ENCODE measurements at places on chromosomes 7 and 10. TPM values are rescaled to one million over a fixed set of nuclear protein-coding genes. Genes with fewer than 3 reads are reported as not detected.

The NME8 gene
- total RNA-seq: not detected

The MALRD1 gene
- not detected for total RNA-seq

The CFAP70 gene
- total RNA-seq: 2.0 TPM

The INA gene
- total RNA-seq: not detected

The CHN2 gene
- 7.2 TPM for total RNA-seq

GRCh38 chr10:52283174-52283573 is 30.9 kb upstream of the DKK1 start:
- no peaks in the 10 kb centered on the region for H3K36me3 ChIP-seq
- H3K4me1 ChIP-seq: no peaks in the 10 kb centered on the region
- no peaks in the 10 kb centered on the region for H3K27me3 ChIP-seq
- H3K4me3 ChIP-seq: no peak overlapping the region
- no peak for DNase-seq

DNA sequence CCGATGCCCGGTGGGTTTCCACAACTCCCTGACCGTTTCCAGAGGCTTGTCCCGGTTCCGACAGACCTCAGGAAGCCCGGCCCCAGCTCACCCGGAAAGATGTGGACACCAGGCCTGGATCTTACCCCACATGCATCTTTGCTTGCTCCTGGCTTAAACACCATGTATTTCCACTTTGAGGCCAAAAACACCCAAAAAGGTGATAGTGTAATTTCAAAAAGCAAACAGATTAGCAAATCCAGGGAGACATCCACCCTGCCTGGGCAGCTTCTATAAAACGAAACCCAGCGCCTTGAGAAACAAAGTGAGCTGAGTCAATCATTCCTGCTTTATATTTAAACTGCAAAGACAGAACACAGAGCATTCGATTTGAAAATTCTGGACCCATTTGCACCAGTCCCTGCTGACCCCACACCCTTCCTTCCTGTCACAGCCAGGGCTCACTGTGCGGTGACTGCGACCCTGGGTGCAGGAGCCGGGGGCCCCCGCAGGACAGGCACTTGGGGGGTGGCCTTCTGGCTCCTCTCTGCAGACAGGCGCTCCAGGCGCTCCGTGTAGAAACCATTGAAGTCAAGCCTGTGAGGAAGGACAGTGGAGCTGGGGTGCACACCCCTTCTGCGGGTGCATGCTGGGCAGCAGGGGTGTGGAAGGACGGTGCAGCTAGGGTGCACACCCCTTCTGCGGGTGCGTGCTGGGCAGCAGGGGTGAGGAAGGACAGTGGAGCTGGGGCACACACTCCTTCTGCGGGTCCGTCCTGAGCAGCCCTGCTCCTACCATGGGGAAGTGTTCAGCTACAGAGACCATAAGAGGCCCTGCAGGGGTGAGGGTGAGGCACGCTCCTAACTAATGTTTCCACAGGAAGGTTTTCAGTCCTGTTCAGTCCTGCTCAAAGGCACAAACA is 2.9 kb upstream of the ADAM8 start:
- peaks cover 5% of the 10 kb centered on the region for H3K36me3 ChIP-seq
- DNase-seq: no peak
- peaks cover 23% of the 10 kb centered on the region for H3K4me1 ChIP-seq
- H3K27ac ChIP-seq: no peak overlapping the region
- no peaks in the 10 kb centered on the region for H3K27me3 ChIP-seq

GRCh38 chr7:92809760-92810573 is 26.4 kb downstream of the CDK6 start:
- peak; percentile 32 for DNase-seq
- peaks cover 49% of the 10 kb centered on the region for H3K4me1 ChIP-seq
- peak overlapping the region; percentile 57 for H3K4me3 ChIP-seq
- no peaks in the 10 kb centered on the region for H3K27me3 ChIP-seq
- peaks cover 40% of the 10 kb centered on the region for H3K36me3 ChIP-seq

DNA sequence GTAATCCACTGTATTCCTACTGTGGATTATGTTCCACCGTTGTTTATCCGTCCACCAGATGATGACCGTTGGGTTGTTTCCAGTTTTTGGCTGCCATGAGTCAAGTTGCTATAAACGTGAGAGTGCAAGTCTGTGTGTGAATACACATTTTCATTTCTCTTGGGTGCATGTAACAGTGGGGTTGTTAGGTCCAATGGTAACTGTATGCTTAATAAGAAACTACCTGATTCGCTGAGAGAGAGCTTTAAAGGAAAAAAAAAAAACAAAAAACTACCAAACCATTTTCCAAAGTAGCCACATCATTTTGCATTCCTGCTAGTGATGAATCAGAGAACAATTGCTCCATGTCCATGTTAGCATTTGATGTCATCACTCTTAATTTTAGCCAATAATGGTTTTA is 15.9 kb downstream of the UBN2 start:
- no peak for DNase-seq
- peaks cover 27% of the 10 kb centered on the region for H3K36me3 ChIP-seq
- peaks cover 2% of the 10 kb centered on the region for H3K4me1 ChIP-seq
- no peak overlapping the region for H3K4me3 ChIP-seq

DNA sequence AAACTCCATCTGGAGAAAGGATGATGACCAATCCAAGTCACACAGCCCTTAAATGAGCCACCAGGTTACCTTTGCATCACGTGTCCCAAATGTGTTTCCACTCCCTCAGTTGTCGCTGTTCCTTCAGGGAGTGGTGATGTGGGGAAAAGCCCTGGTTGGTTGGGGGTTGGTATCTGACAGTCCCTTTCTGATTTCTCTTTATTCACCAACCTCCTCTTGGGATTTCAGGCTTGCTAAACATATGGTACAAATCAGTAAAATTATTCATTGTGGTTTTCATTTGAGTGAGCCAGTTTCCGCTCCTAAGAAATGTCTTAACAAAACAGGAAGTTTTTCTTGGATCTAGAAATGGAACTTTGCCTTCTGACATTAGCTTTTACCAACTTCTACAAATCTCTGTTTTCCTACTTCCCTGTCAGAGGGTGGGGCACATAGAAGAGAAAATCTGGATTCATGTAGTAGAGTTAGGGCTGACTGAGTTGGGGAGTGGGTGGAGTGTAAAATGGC is 40.0 kb upstream of the KMT2E start:
- H3K36me3 ChIP-seq: peaks cover 1% of the 10 kb centered on the region
- DNase-seq: no peak
- H3K27ac ChIP-seq: no peak overlapping the region
- peaks cover under 1% of the 10 kb centered on the region for H3K4me1 ChIP-seq
- no peak overlapping the region for H3K4me3 ChIP-seq
- no peaks in the 10 kb centered on the region for H3K27me3 ChIP-seq

- no peak overlapping the region for H3K4me3 ChIP-seq
- H3K27me3 ChIP-seq: no peaks in the 10 kb centered on the region
- no peaks in the 10 kb centered on the region for H3K4me1 ChIP-seq
- no peak for DNase-seq
- H3K36me3 ChIP-seq: peaks cover 4% of the 10 kb centered on the region
Observed at GRCh38 chr10:92530421-92530820, 43.5 kb downstream of the IDE start.

- no peak overlapping the region for H3K27ac ChIP-seq
- no peak for DNase-seq
- peaks cover 3% of the 10 kb centered on the region for H3K27me3 ChIP-seq
- peaks cover 2% of the 10 kb centered on the region for H3K4me1 ChIP-seq
Observed at GRCh38 chr10:24850727-24851296, 101.6 kb downstream of the PRTFDC1 start.

DNA sequence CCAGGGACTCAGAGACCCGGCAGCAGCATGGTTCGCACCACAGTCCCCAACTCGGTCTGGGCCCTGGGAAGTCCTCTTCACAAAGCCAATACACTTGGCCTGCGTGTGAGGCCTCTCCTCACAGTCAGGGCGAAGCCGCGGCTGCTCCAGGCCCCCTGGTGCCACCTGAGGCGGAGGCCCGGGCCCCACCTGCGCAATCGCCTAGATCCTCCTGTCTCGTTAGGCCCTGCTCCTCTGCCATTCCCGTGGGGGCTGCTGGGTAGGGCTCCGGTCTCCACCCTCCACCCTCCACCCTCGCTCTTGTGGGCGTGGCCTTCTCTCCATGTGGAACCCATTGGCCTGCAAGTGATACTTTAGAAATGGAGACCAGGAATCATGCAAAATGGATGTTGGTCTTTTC is 553.3 kb downstream of the INHBA start:
- no peak overlapping the region for H3K4me3 ChIP-seq
- H3K27ac ChIP-seq: no peak overlapping the region
- no peaks in the 10 kb centered on the region for H3K27me3 ChIP-seq
- H3K4me1 ChIP-seq: no peaks in the 10 kb centered on the region
- no peak for DNase-seq
- H3K36me3 ChIP-seq: no peaks in the 10 kb centered on the region

DNA sequence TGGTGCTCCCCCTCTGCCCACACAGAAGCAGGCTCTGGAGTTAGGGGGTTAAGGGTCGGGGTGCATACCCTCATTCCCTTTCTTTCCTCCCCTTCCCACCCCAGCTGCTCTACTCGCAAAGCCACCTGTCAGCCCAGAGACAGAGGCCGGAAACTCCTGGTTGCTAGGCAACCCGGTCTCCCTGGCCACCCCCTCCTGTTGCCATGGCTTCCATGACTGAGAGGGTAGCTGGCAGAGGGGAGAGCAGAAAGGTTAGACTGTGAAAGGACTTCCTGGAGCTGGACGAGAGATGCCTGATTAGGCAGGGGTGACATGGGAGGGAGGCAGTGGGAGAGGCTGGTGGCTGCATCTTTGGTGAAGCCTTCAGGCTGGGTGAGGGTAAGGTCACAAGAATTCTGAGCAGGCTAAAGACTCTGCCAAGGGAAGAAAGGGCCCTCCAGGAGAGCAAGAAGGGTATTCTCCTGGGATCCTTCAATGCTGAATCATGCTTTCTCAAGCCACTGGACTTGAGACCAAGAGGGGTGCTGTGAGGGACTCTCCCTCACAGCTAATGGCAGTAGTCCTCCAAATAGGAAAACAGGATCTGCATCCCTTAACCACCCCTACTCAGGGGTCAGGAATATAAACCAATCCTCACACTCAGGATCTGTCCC is 5.4 kb downstream of the PSD start:
- H3K27me3 ChIP-seq: peaks cover 47% of the 10 kb centered on the region
- peaks cover 19% of the 10 kb centered on the region for H3K4me1 ChIP-seq
- no peak overlapping the region for H3K4me3 ChIP-seq
- H3K36me3 ChIP-seq: no peaks in the 10 kb centered on the region
- no peak for DNase-seq
- no peak overlapping the region for H3K27ac ChIP-seq

GRCh38 chr7:105975770-105976417 is 12.8 kb downstream of the CDHR3 start:
- no peaks in the 10 kb centered on the region for H3K4me1 ChIP-seq
- no peaks in the 10 kb centered on the region for H3K36me3 ChIP-seq
- no peak for DNase-seq
- no peak overlapping the region for H3K4me3 ChIP-seq
- H3K27ac ChIP-seq: no peak overlapping the region
- H3K27me3 ChIP-seq: peaks cover 10% of the 10 kb centered on the region

DNA sequence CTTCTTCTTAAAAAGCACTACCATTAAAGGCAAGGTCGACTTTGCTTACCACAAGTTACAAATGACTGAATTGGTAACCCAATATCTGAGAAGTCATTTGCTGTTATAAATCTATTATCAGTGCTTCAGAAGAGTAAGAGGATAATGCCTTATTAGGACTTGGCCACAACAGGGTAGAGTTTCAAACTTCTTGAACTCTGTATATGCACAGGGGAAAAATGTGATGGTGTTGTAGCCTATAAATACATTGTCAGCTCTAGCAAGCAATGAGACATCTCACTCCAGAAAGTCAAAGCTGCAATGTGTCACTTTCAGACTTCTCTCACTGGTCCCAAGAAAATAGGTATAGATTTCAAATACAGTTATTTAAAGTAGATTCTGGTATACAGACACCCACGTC is 9.3 kb downstream of the TFEC start:
- no peaks in the 10 kb centered on the region for H3K36me3 ChIP-seq
- no peak overlapping the region for H3K4me3 ChIP-seq
- no peak overlapping the region for H3K27ac ChIP-seq
- H3K4me1 ChIP-seq: no peaks in the 10 kb centered on the region
- H3K27me3 ChIP-seq: no peaks in the 10 kb centered on the region

DNA sequence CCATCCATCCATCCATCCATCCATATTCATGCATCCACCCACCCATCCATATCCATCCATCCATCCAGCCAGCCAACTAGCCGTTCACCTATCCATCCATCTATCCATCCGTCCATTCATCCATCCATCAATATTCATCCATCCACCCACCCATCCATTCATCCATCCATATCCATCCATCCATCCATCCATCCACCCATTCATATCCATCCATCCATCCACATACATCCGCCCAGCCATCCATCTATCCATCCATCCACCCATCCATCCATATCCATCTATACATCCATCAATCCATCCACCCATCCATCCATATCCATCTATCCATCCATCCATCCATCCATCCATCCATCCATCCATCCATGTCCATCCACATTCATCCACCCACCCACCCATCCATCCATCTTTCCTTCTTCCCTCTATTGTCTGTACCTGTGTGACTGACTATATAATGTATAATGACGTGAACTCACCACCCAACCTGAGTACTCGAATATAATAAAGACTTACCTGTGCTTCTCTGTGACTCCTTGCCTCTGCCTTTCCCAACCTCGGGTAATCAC is 2.5 kb downstream of the INMT start:
- no peaks in the 10 kb centered on the region for H3K36me3 ChIP-seq
- H3K4me3 ChIP-seq: no peak overlapping the region
- DNase-seq: no peak
- no peak overlapping the region for H3K27ac ChIP-seq

DNA sequence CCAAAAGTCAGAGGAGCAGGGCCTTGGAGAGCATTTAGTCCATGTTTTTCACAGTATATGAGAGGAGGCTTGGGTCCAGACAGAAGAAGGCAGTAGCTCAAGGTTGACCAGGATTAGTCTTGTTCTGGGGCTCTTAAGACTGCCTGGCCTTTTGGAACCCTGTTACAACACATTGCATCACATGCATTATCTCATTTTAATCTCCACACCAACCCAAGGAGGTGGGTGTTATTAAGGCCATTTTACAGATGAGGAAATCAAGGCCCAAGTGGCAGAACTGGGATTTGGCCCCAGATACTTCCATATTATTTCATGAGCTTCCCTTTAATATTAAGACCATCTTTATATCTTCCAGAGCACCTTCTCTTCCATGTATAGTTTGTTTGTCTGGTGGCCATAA is 38.8 kb downstream of the RPS24 start:
- peaks cover 3% of the 10 kb centered on the region for H3K27me3 ChIP-seq
- H3K4me3 ChIP-seq: no peak overlapping the region
- DNase-seq: no peak
- H3K36me3 ChIP-seq: no peaks in the 10 kb centered on the region
- H3K27ac ChIP-seq: no peak overlapping the region
- peaks cover 2% of the 10 kb centered on the region for H3K4me1 ChIP-seq

GRCh38 chr10:124125305-124126116 is 32.1 kb upstream of the CHST15 start:
- no peaks in the 10 kb centered on the region for H3K36me3 ChIP-seq
- H3K27me3 ChIP-seq: no peaks in the 10 kb centered on the region
- H3K4me3 ChIP-seq: no peak overlapping the region
- no peak overlapping the region for H3K27ac ChIP-seq
- no peaks in the 10 kb centered on the region for H3K4me1 ChIP-seq

GRCh38 chr10:71028066-71028465 is 139.7 kb upstream of the PCBD1 start:
- no peak overlapping the region for H3K27ac ChIP-seq
- H3K36me3 ChIP-seq: no peaks in the 10 kb centered on the region
- H3K27me3 ChIP-seq: peaks cover 4% of the 10 kb centered on the region
- DNase-seq: no peak
- no peaks in the 10 kb centered on the region for H3K4me1 ChIP-seq

- no peaks in the 10 kb centered on the region for H3K27me3 ChIP-seq
- no peak for DNase-seq
- no peaks in the 10 kb centered on the region for H3K36me3 ChIP-seq
- no peak overlapping the region for H3K4me3 ChIP-seq
Observed at GRCh38 chr7:78260826-78261225, 462.3 kb downstream of the PHTF2 start.

- no peak overlapping the region for H3K4me3 ChIP-seq
- no peak for DNase-seq
- H3K4me1 ChIP-seq: peaks cover 18% of the 10 kb centered on the region
- no peak overlapping the region for H3K27ac ChIP-seq
Observed at GRCh38 chr10:110901954-110902819, 16.8 kb downstream of the BBIP1 start.

Measured in activated naive CD8-positive, alpha-beta T cell treated with anti-CD3 and anti-CD28 coated beads, Interleukin-2, amount 10 ng/mL, durations not matched to agents 7 days and 5 days (primary cell).